Activated CD8-positive, alpha-beta T cell treated with anti-CD3 and anti-CD28 coated beads, Interleukin-2, amount 10 ng/mL, durations not matched to agents 7 days and 5 days (primary cell): ENCODE measurements at places on chromosomes 12 and 14.
A peak's percentile ranks its signal among the peaks of the same experiment; 100 is the strongest.

GRCh38 chr12:49015196-49015595, 3.4 kb downstream of the PRKAG1 start:
- no peak for DNase-seq

DNA sequence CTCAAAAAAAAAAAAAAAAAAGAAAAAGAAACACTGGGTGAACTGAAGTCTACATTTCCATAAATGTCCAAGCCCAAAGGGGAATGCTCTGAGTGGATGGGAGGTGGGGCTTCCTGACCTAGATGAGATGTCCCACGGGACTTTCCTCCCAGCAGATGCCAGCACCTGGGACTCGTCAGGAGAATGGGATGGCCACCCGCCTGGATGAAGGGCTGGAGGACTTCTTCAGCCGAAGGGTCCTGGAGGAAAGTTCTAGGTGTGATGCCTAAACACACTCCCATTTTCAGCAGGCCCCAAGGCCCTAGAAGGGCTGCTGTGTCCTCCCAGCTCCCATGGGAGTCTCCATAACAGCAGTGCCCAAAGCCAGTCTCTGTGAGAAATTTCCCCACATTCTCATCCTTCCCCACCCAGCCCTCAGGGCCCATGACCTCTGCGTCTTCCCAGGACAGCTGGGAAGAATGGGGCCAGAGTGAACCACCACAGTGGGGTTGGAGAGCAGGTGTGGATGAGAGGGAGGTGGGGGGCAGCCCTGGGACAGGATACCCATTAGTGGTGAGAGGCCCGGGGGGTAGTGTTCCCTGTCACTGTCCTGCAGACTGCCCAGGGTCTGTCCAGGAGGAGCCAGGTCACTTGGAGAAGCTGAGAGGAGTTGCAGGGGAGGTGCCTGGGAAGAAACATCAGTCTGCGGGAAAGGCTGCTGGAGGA, 7.1 kb upstream of the CPNE6 start:
- DNase-seq = no peak

DNA sequence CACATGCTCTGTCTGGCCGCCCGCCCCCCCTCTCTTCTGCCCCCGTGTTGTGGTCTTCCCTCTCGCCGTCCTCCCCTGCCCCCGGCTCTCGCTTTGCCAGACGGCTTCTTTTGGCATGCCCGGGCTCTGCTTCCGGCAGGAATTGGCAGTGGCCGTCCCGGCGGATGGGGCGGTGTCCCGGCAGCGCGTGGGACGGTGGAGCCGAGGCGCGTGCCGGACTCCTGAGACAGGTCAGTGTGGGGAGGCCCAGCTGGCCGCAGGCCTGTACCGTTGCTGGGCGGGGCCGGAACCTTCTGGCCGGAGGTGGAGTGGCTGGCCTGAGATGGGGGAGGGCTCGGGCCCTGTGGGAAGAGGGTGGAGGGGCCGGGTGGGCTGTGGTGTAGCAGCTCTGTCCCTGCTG, 17.1 kb downstream of the KIF26A start:
- DNase-seq = no peak

GRCh38 chr12:31749024-31749704, 20.3 kb upstream of the AMN1 start:
- DNase-seq = peak; percentile 81

GRCh38 chr12:120249875-120250795, 15.4 kb downstream of the PXN start:
- peak; percentile 72 for DNase-seq

- DNase-seq = no peak
Observed at GRCh38 chr14:45065540-45065939, 18.4 kb upstream of the PRPF39 start.

- DNase-seq = no peak
Observed at GRCh38 chr12:131732996-131733615, 22.2 kb downstream of the SFSWAP start.
